ENCODE measurements at places on chromosomes 2 and 18. TPM values are rescaled to one million over a fixed set of nuclear protein-coding genes. Genes with fewer than 3 reads are reported as not detected.

DNA sequence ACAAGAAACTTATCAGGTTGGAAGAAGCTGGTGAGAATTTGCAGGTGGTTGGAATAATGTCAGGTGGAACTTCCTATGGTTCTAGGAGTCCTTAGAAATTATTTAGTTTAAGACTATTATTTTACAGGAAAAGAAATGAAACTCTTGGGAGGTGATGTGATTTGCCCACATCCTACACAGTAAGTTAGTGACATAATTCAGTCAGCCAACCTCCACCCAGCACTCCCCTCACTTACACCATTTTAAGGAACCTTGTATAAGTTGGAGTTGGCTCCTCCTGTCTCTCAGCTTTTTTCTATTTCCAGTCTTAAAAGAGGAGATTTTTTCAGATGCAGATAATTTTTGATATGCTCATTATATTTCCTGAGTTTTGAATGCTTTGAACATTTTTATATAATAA lies 86.4 kb downstream of the SKA1 start:
- no peaks in the 10 kb centered on the region for H3K4me1 ChIP-seq
- no peak overlapping the region for H3K4me3 ChIP-seq
- no peak overlapping the region for H3K27ac ChIP-seq
- no peak for DNase-seq
- peaks cover 6% of the 10 kb centered on the region for H3K27me3 ChIP-seq

Gene SCN2A
- total RNA-seq, result not detected

Gene AUP1
- total RNA-seq, result 128 TPM

GRCh38 chr2:67881816-67882215 lies 181.0 kb downstream of the C1D start:
- H3K36me3 ChIP-seq, result no peaks in the 10 kb centered on the region
- H3K27ac ChIP-seq, result no peak overlapping the region
- H3K27me3 ChIP-seq, result peaks cover 6% of the 10 kb centered on the region
- DNase-seq, result no peak
- H3K4me3 ChIP-seq, result no peak overlapping the region
- no peaks in the 10 kb centered on the region for H3K4me1 ChIP-seq

- DNase-seq, result peak; percentile 36
- peaks cover 6% of the 10 kb centered on the region for H3K36me3 ChIP-seq
- peaks cover 34% of the 10 kb centered on the region for H3K27me3 ChIP-seq
- peaks cover 63% of the 10 kb centered on the region for H3K4me1 ChIP-seq
Observed at GRCh38 chr18:44733069-44733753, 52.5 kb downstream of the SETBP1 start.

Gene EVX2
- total RNA-seq, result not detected

GRCh38 chr18:13826209-13826608 lies 2.3 kb downstream of the MC5R start:
- H3K4me1 ChIP-seq, result no peaks in the 10 kb centered on the region
- no peaks in the 10 kb centered on the region for H3K36me3 ChIP-seq
- peaks cover 36% of the 10 kb centered on the region for H3K27me3 ChIP-seq
- H3K27ac ChIP-seq, result no peak overlapping the region
- no peak overlapping the region for H3K4me3 ChIP-seq

Gene POTEJ
- total RNA-seq, result not detected

Gene SLC23A3
- total RNA-seq, result 3.1 TPM
